Foreskin keratinocyte (primary cell): ENCODE measurements at places on chromosomes 16 and 17. TPM values are rescaled to one million over a fixed set of nuclear protein-coding genes. Genes with fewer than 3 reads are reported as not detected.
A peak's percentile ranks its signal among the peaks of the same experiment; 100 is the strongest.

MYO1C gene
- polyA plus RNA-seq: 81.9 and 96.8 TPM in 2 replicates

ZFPM1 gene
- polyA plus RNA-seq: 2.9 and 3.0 TPM in 2 replicates

CBFA2T3 gene
- 0.09 and 0.18 TPM in 2 replicates for polyA plus RNA-seq

TBC1D3C gene
- polyA plus RNA-seq: 0.20 TPM in 1 of 2 replicates, not detected in the other

SEPTIN12 gene
- not detected in 2 replicates for polyA plus RNA-seq

KRT32 gene
- polyA plus RNA-seq: not detected in 2 replicates

- DNase-seq: no peak
Measured at GRCh38 chr16:48950184-48950583, 331.5 kb downstream of the CBLN1 start.

DNA sequence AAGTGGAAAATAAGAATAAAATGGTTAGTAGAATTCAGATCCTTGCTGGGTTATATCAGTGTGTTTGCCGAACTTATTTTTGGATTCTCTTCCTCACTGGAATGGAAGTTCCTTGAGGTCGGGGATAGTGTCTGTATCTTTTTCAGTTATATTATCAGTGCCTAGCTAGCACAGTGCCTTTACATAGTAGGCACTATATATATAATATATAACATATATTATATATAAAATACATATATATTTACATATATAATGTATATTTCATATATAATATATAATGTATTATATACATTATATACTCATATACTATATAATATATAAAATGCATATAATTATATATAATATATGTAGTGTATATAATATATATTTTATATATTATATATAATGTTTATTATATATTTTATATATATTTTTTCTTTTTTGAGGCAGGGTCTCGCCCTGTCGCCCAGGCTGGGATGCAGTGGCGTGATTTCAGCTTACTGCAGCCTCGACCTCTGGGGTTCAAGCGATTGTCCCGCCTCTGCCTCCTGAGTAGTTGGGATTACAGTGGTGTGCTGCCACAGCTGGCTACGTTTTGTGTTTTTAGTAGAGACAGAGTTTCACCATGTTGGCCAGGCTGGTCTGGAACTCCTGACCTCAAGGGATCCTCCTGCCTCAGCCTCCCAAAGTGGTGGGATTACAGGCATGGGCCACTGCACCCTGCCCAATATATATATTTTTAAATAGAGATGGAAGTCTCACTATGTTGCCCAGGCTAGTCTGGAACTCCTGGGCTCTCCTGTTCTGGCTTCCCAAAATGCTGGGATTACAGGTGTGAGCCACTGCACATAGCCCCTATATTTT is 3.2 kb downstream of the NFATC3 start:
- DNase-seq: no peak

DNA sequence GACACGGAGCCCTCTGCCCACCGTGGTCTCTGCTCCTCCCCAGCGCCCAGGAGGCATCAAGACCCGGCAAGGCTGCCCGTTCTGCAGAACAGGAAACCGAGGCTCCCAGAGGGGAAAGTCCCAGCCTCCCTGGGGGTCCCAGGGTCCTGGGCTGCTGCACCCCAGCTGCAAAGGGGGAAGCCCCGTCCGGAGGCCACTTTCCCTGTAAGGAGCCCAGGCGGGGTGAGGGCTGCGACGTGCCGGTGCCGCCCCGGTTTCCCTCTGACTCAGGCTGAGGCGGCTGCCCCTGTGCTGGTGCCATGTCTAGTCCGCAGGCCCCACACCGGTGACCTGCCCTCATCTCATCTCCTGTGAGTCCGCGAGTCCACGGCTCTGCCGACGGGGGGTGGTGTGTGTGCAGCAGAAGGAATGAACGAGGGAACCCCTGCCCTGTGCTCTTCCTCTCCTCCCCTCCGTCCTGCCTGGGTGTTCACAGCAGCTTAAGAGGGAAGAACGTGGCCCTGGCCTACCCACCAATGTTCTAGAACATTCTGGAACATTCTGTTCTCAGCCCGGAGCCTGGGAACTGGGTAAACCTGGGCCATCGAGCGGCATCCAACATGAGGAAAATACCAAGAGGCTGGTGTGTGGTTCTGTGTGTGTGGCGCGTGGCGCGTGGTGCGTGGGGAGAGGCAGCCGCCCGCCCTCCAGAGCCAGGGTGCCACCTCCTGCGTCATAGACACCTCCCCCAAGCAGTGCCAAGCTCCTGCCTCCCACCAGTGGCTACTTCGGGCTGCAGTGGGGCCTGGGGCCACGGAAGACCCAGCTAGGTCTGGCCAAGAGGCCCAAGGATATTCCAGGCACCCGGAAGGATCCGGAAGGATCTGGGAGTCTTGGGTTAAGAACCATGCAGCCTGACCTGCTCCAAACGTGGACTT is 7.0 kb upstream of the CBFA2T3 start:
- no peak for DNase-seq

DNA sequence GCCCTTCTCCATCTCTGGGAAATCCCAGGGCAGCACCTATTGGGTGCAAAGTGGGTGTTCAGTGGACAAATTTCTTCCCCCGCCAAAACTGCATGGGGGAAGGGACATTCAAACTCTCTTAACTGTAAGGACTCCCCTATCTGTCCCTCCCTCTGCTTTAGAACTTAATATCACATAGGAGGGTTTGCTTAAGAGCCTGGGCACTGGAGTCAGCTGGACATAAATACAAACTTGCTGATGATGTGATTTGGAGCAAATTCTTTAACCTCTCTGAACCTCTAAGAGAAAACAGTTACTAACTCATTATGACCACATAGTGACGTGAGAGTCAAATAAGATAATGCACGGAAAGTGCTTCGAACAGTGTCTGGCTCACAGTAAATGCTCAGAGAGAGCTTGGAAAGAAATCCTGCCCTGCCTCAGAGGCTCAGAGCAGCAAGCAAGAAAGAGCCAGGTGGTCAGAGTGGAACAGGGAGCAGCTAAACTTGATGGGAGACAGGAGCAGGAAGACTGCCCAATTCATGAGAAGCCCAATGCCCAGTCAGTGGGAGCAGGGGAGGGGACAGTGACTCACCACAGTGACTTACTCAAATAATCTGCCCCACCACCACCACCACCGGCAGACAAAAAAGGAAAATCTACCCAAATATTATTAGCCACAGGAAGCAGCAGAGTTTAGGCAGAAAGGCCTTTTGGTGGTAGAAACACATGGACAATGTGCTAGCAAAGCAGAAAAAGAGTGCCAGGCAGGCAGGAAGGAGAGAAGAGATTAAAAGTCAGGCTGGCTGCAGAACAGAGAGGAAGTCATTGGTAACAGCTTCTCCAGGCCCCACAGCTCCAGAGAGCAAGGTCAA is 23.9 kb upstream of the CCL1 start:
- no peak for DNase-seq

GRCh38 chr17:31072186-31072585 is 22.6 kb upstream of the NF1 start:
- DNase-seq: peak; percentile 94

DNA sequence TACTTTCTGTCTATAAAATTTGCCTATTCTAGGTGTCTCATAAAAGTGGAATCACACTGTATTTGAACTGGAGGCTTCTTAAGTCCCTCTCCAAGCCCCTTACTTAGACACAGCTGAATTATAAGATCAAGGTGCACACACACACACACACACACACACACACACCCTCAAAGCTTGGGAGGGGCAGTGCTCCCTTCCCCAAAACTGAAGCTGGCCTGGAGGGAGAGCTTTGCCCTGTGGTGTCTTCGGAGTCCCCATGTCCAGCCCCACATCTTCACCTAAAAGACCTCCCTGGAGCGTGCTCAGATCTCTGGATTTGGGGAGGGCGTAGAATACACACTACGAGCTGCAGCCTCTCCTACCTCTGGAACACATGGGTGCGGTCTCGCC is 828 bp downstream of the EMP2 start:
- no peak for DNase-seq

GRCh38 chr17:36592316-36592715 is 637 bp downstream of the DHRS11 start:
- no peak for DNase-seq

GRCh38 chr17:73592501-73592961 is 51.7 kb downstream of the SDK2 start:
- DNase-seq: no peak

- no peak for DNase-seq
Measured at GRCh38 chr16:77660311-77660710, 62.0 kb upstream of the NUDT7 start.

DNA sequence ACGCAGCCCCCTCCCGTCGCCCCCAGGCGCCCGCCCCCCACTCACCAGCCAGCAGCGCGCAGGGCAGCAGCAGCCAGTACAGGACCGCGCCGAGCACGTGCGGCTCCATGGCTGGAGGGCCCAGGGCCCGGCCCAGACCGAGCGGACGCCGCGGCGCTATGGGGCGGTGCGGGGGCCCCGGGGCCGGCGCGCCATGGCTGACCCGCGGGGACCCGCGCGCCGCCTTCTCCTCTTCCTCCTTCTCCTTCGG is 239 bp downstream of the PIEZO1 start:
- DNase-seq: no peak

DNA sequence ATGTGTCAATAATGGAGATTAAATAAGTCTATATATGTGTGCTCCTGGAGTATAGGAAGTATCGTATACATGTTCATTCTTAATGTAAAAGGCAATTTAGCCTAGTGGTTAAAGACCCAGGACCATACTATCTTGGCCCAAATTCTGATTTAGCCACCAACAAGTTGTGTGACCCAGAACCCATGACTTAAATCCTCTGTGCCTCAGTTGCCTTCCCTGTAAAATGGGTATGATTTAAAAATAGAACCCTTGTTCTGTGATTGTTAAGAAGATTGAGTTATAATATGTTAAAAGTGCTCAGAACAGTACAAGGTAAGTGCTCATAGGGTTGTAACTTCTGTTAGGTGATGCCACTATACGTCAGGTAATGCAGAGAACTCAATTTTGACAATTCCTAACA is 18.8 kb upstream of the BLMH start:
- no peak for DNase-seq

GRCh38 chr17:77456951-77457548 is 316.3 kb downstream of the SEC14L1 start:
- DNase-seq: no peak

- no peak for DNase-seq
Measured at GRCh38 chr17:83057397-83057761, 22.0 kb upstream of the METRNL start.

DNA sequence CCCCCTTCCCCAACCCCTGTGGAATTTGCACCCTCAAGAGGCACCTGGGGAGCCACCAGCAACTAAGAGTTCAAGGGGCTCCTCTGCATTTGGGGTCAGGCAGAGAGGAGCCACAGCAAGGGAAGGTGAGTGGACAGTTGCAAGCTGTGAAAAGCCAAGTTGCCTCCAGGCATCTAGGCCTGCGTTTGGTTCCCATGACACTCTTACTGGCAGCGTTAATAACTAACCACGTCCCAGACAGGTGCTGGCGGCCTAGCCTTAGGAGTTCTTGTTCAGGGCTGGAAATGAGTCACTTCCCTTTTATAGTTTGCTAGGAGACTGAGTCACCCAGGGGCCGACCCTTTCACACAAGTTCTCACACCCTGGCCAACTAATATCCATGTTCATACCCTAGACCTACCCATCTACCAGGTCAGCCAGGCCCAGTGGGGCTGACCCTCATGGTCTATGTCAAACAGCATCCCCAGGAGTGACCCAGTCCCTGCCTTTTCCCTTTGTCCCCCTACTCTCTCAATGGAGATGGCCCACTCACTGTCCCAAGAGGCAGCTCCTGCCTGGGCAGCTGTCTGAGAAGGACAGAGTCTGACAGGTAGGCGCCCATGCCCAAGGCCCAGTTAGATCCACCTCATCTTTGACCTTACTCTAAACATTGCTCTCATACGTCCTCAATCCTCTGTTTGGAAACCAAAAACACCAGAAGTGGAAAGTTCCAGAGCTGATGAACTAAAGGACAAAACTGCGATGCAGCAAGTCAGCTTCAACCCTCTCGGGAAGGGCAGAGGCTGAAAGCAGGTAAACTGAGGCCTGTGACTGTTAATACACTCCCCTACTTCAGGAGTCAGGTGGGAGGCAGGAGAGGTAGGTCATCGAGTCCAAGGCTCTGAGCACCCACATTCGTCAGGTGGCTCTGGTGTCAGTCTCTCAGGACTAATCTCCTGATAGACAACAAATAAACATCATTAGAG is 300.6 kb downstream of the SOX9 start:
- peak; percentile 94 for DNase-seq

DNA sequence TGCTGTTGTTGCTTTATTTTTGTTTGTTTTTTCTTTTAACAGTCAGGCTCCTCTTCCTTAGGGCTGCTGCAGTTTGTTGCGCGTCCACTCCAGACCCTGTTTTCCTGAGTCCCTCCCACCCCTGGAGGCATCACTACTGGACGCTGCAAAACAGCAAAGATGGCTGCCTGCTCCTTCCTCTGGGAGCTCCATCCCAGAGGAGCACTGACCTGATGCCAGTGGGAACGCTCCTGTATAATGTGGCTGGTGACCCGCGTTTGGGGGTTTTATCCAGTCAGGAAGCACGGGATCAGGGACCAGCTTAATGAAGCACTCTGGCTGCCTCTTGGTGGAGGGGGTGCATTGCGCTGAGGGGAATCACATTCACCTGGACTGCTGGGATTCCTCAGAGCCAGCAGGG is 1005.6 kb downstream of the CDH8 start:
- no peak for DNase-seq

DNA sequence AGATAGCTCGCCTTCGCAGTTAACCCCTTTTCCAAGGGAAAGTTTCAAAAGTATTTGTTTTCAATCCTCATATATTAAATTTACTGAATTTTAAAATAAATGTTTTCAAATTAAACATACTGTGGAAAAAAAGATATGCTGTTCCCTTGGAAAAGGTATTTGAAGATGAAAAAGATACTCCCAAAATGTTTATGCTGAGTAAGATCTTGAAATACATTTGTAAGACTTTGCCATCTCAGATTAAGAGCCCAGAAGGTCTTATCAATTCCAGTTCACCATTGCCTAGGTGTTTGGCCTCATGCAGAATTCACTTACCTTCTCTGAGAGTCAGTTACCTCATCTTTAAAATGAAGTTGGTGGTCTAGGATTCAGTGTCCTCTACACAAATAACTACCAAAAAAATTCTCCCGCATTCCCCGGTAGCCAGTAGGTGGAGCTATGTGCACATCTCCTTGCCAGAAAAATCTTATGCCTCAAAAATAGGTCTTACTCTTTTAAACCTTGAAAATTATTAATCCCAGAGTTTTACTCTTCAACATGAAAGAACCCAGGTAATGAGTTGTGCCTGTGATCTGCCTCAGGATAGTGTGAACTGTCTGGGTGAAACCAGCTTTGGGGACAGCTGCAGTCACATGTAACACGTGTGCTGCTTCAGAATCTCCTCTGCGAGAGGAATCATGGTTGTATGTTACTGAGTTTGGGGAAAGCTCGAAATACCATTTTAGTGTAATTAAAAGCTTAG is 178.3 kb downstream of the MRTFB start:
- DNase-seq: peak; percentile 21

DNA sequence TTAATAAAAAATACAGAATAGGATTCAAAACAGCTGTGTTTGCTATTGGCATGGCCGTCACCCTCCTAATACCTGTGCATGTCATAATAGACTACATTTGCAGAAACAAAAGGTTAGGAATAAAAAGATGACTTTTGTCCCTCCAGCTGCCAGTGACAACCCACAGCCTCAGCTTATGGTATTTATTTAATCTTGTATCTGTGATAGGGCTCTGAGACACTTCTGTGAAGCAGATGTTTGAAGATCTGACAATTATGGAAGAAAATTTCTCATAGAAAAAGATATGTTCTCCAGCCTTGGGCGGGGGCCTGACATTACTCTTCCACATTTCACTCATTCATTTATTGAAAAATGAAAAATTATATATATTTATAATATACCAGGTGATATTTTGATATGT is 62.2 kb downstream of the PITPNC1 start:
- no peak for DNase-seq

- DNase-seq: no peak
Measured at GRCh38 chr16:80631581-80631980, 90.8 kb downstream of the DYNLRB2 start.

GRCh38 chr16:83806036-83806435 is 1.7 kb upstream of the HSBP1 start:
- no peak for DNase-seq

- DNase-seq: no peak
Measured at GRCh38 chr16:83830091-83830768, 22.5 kb downstream of the HSBP1 start.
